ENCODE measurements at places on chromosomes 13 and 19.

DNA sequence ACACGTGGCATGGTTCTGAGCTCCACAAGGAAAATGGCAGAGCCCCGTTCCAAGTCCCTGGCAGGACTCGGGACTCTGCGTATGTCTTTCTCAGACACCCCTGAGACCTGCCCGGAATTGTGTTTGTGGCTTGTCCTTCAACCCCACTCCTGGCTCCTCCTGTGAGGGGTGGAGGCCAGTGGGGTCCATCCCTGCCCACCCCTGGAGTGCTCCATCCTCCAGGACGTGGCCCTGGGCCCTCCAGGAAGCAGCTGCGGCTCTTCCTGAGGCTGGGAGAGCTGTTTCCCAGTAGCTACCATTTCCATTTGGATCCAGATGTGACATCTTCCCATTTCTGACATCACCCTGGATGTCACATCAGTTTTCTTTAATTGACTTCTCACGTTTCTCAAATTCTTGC, 118.7 kb upstream of the C1QTNF9B start:
- DNase-seq: no peak

DNA sequence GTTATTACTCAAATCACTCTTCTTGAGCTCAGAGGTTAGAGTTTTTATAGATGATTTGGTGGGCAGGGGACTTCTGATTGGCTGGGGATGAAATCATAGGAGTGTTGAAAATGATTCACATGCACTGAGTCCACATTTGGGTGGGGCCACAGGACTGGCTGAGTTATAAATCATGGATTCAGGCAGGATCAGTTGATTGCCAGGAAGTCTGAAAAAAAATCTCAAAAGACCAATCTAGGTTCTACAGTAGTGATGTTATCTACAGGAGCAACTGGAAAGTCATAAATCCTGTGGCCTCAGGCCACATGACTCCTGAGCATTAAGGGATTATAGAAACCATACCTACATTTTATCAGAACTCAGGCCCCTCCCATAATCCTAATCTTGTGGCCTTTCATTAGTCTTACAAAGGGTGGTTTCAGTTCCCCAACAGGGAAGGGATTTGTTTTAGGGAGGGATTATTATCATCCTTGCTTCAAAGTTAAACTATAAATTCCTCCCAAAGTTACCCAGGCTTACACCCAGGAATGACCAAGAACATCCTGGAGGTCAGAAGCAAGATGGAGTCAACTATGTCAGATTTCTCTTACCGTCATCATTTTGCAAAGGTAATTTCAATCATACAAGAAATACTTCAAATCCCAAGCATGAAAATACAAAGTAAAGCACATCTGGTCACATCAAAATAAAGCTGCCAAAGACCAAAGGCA, 5.6 kb upstream of the CCDC70 start:
- no peak for DNase-seq

DNA sequence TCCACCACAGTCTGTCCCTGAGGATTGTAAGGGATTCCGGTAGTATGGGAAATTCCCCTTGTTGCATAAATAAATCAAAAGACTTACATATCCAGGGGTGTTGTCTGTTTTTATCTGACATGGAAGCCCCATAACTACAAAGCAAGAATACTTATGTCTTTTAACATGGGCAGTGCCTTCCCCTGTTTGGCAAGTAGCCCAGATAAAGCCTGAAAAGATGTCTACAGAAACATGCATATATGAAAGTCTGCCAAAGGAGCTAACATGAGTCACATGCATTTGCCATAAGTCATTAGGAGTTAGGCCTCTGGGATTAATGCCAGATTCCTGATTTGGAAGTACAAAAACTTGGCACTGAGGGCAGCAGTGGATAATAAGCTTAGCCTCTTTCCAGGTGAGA, 62.1 kb downstream of the ZNF737 start:
- DNase-seq: no peak

DNA sequence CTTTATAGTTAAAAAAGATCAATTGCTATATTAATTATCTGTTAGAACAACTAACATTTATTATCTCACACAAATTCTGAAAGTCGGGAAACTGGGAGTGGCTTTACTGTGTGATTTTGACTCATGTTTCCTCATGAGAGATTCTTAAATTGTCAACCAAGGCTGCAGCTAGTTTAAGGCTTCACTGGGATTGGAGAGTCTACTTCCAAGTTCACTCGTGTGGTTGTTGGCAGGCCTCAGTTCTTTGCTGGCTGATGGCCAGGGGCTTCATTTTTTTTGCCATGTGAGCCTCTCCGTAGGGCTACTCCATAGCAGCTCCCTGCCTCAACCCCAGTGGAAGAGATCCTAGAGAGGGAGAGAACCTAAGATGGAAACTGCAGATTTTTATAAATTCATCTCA, 24.5 kb upstream of the LPAR6 start:
- DNase-seq: no peak

GRCh38 chr19:5826531-5827341, 12.8 kb downstream of the FUT6 start:
- DNase-seq: no peak

- DNase-seq: no peak
Measured at GRCh38 chr19:610801-611480, 21.3 kb downstream of the HCN2 start.

DNA sequence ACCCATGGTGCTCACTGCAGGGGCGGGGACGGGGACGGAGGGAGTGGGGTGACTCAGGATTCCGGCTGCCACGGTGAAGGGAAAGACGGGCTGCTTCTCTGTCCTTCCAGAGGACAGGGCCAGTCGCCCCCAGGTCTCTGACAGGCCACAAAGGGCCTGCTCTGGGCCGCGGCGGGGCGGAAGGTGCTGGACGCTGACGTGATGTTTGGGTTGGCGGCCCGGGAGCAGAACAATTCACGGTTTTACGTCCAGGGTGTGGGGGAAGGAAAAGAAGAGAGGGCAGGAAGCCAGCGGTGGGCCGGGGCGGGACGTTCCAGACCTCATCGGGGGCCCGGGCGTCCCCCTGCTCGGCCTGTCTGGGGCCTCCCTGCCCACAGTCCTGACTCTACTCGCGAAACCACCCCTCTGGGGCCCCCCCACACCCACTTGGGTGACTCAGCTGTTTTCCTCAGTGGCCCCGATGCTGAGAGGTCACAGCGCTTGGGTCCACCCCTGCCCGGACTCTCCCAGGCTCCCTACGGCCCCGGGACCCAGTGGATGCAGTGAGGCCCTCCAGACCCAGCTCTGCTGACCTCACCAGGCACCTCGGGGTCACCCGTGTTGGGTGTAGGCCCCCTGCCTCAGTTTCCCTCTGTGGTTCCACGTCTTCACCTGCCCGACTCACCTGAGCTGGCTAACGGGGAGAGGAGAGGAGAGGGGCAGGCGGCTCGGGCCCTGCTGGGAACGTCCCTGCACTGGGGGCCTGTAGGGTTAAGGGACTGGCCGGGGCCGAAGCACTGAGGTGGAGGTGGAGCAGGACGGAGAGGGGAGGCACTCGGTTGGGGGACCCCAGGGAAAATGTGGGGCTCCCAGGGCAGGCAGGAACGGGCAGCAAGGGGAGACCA, 29.2 kb downstream of the PIP5K1C start:
- DNase-seq: no peak

GRCh38 chr19:7986321-7987113, 18.9 kb downstream of the ELAVL1 start:
- DNase-seq: no peak

DNA sequence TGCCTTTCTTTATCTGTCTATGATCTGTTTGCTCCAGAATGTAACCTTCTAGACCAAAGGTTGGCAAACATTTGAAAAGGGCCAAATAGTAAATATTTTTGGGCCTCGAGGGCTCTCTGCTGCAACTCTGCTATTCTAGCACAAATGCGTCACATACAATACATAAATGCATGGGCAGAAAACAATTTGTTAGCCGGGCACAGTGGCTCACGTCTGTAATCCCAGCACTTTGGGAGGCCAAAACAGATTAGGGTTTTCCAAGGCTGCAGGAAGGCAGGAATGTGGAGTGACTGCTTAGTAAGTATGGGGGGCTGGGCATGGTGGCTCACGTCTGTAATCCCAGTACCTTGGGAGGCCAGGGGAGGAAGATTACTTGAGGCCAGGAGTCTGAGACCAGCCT, 21.9 kb upstream of the EVI5L start:
- no peak for DNase-seq

GRCh38 chr19:47603706-47604565, 5.0 kb upstream of the BICRA start:
- DNase-seq: no peak

GRCh38 chr13:100542826-100543156, 45.8 kb downstream of the GGACT start:
- DNase-seq: no peak

- DNase-seq: no peak
Measured at GRCh38 chr13:98619556-98619955, 42.6 kb upstream of the STK24 start.

- peak; percentile 43 for DNase-seq
Measured at GRCh38 chr19:35742121-35742724, at the start of gene IGFLR1. IGFLR1 (minus strand) TSS chr19:35742452; CDS start chr19:35741180, 1,272 bp downstream.

GRCh38 chr19:18282788-18283141, 1.3 kb upstream of the JUND start:
- DNase-seq: no peak

DNA sequence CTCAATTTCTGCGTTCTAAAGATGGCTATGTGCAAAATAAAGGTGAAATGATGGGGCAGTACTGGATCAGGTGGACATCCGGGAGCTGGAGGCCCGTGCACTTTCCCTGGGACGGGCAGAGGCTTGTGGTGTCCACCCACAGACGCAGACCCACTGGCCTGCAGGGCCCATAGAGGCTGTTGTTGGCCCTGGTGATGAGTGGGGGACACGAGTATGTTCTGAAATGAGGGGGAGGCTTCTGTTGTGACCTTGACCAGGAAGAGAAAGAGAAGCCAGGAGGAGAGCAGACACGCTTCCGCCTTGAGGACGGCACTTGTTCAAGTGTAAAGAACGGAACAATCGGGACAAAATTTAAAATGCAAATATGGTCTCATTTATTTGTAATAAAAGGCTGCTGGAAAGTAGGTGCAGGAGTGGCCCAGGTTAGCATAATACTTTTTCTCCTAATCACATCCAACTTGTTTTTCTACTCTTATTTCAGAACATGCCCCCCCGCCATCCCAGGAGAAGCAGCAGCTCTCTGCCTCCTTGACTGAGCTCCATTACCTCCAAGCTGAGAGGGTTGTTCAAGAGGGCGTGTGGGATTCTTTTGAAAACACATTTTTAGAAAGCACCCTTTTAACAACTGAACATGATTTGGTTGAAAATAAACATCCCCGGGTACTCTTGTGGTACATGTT, 27.1 kb downstream of the ATP11A start:
- no peak for DNase-seq

- DNase-seq: no peak
Measured at GRCh38 chr13:79282976-79283375, 123.1 kb downstream of the RBM26 start.

GRCh38 chr13:20401931-20402856, 123.5 kb downstream of the CRYL1 start:
- no peak for DNase-seq

- no peak for DNase-seq
Measured at GRCh38 chr13:94515374-94515773, 35.9 kb upstream of the DCT start.

DNA sequence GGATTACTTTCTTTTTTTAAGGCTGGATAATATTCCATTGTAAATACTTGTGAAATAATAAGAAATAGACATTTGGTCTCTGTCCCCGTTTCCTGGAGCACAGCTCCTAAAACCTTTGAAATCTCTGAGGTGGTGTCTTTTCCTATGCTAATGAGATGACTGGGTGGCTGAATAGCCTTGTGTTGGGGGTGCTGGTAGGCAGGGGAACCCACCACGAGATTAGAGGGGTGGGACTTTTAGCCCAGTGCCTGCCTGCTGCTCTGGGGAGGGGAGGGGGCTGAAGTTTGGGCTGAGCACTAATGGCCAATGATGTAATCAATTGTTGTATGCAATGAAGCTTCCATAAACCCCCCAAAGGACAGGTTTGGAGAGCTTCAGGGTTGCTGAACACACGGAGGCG, 175.7 kb downstream of the FGF9 start:
- DNase-seq: no peak

DNA sequence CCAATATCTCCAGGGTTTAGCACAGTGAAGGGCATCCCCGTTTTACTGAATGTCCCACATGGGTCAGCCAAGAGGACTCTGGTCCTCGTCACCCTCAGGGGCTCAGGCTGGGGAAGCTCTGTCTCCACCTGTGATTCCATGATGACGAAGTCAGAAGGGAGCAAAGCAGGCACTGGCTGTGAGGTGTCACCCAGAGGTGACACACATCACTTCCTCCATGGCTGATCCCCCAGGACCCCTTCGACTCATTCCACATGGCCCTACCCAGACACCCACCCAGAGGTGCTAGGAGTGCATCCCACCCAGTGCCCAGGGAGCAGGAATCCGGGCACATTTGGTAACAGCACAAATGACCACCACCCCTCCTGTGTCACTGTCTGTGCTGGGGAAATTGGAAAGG, 145.2 kb upstream of the VSTM2B start:
- DNase-seq: no peak

DNA sequence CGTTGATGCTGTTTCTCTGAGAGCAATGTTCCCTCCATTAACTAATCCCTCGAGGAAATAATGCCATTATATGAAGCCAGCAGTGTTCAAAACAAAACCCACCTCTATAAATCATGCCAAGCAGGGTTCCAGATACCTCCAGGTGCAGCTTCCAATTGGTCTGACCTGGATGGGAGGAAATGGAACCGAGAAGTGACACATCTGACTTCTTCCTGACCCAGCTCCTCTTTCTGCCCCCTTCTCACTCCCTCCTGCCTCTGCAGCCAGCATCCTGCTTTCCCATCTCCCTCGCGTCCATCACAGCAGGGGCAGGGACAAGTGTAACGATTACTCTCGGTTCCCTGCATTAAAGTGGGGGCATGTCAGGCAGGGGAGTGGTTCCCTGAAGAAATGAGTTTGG, 37.5 kb downstream of the HSPH1 start:
- no peak for DNase-seq

DNA sequence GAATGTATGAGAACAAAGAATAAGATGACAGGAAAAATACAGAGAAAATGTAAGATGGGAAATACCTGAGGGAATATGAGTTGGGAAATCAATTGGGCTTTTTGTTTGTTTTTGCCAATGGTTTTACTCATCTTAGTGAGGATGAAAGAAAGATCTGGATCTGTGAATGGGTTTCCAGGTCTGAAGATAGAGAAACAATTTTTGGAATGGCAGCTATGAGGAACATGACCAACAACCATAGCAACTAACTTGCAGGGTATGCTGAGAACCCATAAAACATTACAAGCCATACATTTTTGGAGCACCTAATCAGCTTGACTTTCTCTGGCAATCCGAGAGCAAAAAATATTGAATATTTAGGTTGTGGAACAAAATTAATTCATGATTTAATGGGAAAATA, 290.0 kb downstream of the KCTD12 start:
- no peak for DNase-seq
